IPS-NIHi11 (cell line): ENCODE measurements at places on chromosomes 1 and 21.

- DNase-seq: no peak
Measured at GRCh38 chr1:65421351-65422025, 1.0 kb downstream of the LEPR start.

DNA sequence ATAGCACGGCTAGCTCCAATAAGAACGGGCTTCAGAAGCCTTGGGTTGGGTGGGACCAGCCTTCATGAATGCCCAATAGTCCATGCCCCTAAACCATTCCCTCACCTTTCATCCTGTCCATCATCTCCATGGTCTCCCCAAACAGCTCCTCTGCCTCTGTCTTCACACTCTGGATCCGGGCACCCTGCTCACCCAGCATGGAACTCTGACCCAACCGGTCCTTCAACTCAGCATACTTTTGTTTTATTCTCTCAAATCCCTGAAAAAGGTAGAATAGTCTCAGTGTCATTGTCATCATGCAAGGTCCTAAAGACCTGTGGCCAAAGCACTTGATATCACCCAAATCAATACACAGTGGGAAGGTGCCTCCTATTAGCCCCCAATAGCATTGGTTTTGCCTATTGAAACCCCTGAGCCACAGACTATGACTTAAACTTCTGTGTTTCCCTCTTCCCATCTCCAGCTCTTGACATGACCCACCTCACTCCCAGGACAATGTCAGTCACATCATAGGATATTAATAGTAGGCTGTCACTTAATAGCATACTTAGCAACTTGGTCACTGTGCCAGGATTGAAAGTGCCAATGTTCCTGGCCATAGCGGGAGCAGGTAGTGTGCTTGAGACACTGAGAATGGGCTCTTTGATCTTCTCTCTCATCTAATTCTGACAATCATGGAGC, 33.0 kb downstream of the CAMK1G start:
- DNase-seq: no peak

- DNase-seq: no peak
Measured at GRCh38 chr1:38686167-38686926, 173.2 kb downstream of the RRAGC start.

- DNase-seq: no peak
Measured at GRCh38 chr21:27320868-27321267, 354.0 kb upstream of the ADAMTS5 start.

- no peak for DNase-seq
Measured at GRCh38 chr1:225999912-226000337, 782 bp upstream of the SDE2 start.

GRCh38 chr1:174407665-174408064, 40.1 kb upstream of the GPR52 start:
- DNase-seq: no peak

GRCh38 chr1:38527373-38527966, 332.1 kb downstream of the RRAGC start:
- DNase-seq: peak; percentile 30

DNA sequence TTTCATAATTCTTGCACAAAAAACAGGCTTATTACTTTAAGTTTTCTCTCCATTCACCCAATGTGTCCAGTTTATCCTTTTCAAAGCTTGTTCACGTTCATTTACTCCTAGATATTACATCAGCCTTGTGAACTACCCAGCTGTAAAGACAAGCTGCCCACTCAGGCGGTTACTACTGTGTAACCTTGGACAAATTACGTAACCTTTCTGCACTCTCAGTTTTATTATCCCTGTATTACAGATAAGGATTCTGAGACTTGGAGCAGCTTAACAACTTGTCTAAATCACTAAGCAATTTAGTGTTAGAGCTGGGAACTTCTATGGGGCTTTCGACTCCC, 20.5 kb upstream of the LPAR3 start:
- no peak for DNase-seq

GRCh38 chr1:147236959-147237791, 5.3 kb upstream of the CHD1L start:
- DNase-seq: no peak

DNA sequence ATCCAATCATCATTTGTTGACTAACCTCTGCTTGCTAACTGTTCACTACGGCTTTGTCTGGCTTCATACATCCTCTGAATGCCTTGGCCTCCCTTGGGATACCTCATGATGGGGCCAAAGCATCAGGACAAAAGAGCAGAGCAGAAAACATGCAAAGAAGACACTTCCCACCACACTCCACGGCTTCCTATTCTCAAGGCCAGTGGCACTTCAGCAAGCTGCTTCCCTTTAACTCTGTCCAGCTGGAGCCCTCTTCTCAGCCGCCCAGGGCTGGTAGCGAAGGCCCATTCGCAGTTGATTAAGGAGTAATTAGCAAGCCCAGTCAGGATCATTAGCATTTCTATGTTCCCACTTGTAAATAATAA, 224.3 kb upstream of the FGGY start:
- no peak for DNase-seq

GRCh38 chr1:230423261-230423660, 2.9 kb downstream of the PGBD5 start:
- peak; percentile 9 for DNase-seq

GRCh38 chr1:19557609-19558051, 72.3 kb upstream of the CAPZB start:
- no peak for DNase-seq

DNA sequence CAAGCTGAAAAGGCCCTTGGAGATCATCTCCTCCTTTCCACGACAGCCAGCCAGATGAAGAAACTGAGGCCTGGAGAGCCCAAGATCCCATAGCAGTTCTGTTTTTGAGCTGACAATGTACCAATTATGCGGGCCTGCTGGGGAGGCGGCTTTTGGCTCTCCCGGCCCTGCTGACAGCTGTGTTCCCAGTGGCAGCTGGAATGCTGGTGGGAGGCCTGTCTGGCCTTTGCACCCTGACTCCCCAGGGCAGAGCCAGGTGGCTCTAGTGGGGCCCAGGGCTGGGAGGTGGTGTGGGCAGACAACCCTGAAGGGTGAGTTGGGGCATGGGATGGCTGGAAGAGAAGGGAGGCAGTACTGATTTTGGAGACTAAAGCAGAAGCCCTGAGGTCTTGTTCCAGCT, 30.7 kb upstream of the WASF2 start:
- no peak for DNase-seq

DNA sequence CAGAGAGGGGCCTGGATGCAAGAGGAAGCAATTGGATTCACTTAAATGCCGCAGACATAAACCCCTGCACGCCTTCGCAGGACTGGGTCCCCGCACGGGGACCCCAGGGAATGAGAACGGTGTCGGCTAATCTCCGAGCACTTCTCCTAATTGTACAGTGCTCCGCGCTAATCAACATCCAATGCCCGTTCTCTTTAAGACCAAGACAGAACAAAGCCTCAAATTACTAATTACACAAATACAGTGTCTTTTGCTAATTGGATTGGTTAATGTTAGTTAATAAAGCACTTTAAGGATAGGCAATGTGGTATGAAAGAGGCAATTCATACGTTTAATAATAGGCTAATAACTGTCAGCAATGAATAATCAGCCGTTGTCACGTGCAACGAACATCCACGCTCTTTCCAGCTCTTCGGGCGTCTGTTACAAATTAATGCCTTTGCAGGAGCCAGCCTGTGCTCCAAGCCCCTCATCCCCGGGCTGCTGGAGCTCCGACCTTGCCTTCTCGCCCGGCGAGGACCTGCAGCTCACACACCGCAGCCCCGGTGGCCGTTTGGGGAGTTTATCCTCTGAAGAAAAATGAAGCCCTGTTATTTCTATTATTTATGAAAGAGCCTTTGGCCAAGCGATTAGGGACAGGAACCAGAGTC, 157.8 kb downstream of the PRDM16 start:
- DNase-seq: no peak

DNA sequence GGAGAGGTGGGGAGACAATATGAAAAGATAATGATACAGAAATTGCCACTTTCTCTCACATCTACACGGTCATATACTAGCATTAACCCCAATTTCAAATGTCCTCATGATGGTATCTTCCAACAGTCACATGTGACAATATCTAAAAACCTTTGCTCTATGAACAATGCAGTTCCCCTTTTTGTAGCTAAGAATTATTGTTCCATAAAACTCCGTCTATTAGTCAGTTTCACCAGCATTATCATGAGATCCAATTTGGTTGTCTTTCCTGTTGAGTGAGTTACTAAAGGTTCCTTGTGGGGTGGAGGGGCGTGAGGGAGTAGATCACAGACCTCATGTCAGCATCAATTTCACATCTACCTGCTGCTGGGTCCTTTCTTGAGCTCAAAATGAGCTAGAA, 1.7 kb downstream of the TIAM1 start:
- DNase-seq: no peak

- DNase-seq: no peak
Measured at GRCh38 chr1:88659552-88659951, 24.5 kb upstream of the PKN2 start.

- DNase-seq: no peak
Measured at GRCh38 chr1:207049974-207050391, 1.0 kb downstream of the YOD1 start.

- no peak for DNase-seq
Measured at GRCh38 chr1:53693339-53693738, 45.6 kb downstream of the GLIS1 start.

- no peak for DNase-seq
Measured at GRCh38 chr1:111366256-111366655, 61.3 kb downstream of the OVGP1 start.

DNA sequence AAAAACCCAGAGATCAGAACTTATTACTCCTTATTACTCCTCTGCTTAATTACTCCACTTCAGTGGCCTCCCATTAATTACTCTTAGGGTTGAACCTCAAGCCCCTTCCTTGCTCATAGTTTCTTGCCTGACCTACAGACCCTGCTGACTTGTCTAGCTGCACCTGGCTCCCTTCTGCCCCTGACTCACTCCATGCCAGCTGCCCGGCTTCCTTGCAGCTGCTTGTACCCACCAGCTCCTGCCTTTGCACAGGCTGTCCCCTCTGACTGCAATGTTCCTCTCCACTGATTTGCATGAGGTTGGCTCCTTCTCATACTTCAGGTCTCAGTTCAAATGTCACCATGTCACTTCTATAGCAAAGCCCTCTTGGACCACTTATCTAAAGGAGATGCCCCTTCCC, 1.9 kb upstream of the PTPRU start:
- no peak for DNase-seq

DNA sequence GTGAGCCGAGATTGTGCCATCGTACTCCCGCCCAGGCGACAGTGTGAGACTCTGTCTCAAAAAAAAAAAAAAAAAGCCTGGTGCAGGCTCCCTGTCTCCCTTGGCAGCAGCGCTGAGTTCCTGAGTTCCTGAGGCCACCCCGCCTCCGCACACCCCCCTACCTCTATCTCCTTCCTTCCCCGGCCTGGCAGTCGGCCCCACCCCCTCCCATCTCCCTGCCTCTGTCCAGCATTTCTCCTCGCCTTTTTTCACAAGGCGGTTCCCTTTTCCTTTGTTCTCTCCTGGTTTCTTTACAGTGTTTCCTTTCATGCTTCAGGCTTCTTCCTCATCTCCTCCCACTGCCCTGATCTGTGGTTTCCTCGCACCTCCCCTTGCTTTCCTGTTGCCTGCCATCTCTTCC, 2.7 kb downstream of the RORC start:
- DNase-seq: peak; percentile 90

- no peak for DNase-seq
Measured at GRCh38 chr1:62362061-62362917, 43.1 kb upstream of the KANK4 start.

- DNase-seq: no peak
Measured at GRCh38 chr1:46506470-46507219, 17.0 kb downstream of the DMBX1 start.

- DNase-seq: no peak
Measured at GRCh38 chr1:208031932-208032320, 121.0 kb upstream of the CD34 start.

- no peak for DNase-seq
Measured at GRCh38 chr1:110880708-110881374, 7.9 kb downstream of the CD53 start.

DNA sequence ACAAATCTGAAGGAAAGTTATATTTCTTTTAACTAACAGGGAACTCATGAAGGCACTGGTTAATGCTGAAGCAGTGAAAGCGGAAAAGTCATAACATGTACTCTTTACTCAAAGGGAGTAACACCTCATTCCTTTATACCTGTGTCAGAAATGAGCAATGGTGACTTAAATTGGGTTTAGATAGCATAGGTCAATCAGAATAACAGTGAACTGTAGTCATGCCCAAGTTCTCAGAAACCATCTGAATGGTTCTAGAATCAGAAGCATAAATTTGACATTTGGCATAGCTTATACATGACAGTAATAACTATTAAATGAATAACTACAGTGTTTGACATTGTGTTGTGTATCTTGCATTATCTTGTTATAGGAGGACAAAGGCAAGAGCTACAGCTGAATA, 382.0 kb downstream of the NUF2 start:
- no peak for DNase-seq

DNA sequence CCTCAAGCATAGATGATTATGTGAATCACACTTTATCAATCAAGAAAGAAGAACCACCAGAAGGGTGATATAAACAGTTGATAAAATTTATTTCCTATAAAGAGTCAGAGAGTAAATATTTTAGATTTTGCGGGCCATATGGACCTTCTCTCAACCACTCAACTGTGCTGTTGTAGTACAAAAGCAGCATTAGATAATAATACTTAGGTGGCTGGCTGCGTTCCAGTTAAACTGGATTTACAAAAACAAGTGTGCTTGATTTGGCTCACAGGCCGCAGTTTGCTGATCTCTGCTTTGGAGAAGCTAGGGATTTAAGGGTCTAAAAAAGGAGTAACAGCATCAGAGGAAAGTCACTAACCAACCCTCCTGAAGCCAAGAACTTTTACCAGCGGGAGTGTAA, 1406.0 kb downstream of the KCNT2 start:
- no peak for DNase-seq

DNA sequence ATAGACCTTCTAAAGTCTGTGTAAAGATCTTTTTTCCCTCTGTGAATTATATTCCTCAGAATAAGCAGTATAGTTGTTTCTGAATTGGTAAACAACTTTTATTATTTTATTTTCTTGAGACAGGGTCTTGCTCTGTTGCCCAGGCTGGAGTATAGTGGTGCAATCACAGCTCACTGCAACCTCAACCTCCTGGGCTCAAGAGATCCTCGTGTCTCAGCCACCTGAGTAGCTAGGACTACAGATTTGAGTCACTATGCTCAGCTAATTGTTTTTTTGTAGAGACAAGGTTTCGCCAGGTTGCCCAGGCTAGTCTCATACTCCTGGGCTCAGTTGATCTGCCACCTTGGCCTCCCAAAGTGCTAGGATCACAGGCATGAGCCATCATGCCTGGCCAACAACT, 26.6 kb upstream of the HMGN1 start:
- no peak for DNase-seq

DNA sequence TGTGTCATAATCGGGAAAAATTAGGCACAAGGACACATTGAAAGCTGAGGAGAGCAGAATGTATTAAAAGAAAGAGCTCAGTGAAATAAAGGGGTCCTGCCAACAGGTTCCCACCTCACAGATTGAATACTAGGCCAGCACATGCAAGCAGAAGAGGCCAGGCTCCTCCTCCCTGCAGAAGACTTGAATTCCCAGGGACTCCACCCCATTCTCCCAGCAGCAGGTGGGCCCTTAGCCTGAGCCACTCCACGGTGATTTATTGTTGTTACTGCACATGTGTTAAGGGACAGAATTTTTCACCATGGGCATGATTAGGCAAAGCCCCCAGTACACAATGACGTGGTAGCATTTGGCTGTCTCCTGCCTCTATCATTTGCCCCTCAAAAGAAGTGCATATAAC, 1844.7 kb downstream of the NCAM2 start:
- DNase-seq: no peak

- DNase-seq: no peak
Measured at GRCh38 chr1:226369110-226369509, 38.8 kb downstream of the PARP1 start.
